ENCODE measurements at places on chromosomes 16 and 17.

GRCh38 chr17:73268582-73269328 is 7.1 kb upstream of the CPSF4L start:
- no peak for DNase-seq

- DNase-seq, result no peak
Measured at GRCh38 chr17:65064452-65065019, 8.0 kb upstream of the GNA13 start.

DNA sequence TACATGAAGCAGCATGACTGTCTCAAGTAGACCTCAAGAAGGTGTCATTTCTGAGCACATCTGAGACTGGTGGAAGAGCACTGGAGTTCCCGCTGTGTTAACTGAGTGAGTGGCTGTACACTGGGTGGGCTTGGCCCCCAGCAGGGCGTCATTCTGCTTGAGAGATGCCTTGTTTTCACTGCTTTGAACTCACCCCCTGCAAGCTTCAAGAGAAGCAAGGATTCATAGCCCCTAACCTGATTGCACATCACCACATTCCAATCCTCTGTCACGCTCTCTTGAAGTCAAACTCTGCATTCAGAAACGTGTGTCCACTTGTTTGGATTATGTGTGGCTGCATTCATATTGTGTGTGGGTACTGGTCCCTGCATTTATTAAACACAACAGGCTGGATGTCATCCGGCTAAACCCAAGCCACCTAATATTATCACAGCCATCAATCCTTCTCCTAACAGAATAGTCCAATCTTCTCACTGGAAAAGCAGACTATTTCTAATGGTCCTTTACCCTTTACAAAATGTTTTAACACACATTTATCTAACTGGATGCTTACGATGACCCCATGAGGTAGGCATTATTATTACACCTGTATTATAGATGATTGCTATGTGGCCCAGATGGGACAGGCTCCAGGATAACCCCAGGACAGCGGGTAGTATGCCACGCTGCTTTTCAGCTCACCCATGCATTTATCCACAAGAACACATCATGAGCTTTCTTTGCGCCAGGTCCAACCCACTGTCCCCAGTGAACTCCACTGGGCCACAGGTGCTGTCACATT is 76.3 kb downstream of the USP31 start:
- no peak for DNase-seq

GRCh38 chr16:86768999-86769398 is 190.7 kb downstream of the FOXL1 start:
- DNase-seq, result no peak
